Right ventricle myocardium superior (tissue), 1 donor: ENCODE measurements at places on chromosomes 7 and 10.

GRCh38 chr10:52443419-52444388 lies 129.6 kb downstream of the DKK1 start:
- DNase-seq = no peak

- DNase-seq = no peak
Measured at GRCh38 chr10:21015851-21016250, 118.7 kb upstream of the NEBL start.

DNA sequence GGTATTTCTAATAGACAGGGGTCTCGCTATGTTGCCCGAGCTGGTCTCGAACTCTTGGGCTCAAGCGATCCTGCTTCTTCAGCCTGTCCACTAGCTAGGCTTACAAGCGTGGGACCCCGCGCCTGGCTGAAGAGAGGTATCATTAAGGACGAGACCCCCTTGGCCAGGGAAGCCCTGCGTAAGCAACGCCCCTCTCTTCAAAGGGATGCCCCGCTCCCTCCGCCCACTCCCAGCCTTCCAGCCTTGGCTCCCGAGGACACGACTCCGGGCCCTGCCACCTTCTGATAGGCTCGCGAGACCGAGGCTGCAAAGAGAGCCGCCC lies 220 bp upstream of the ZKSCAN5 start:
- DNase-seq = no peak

DNA sequence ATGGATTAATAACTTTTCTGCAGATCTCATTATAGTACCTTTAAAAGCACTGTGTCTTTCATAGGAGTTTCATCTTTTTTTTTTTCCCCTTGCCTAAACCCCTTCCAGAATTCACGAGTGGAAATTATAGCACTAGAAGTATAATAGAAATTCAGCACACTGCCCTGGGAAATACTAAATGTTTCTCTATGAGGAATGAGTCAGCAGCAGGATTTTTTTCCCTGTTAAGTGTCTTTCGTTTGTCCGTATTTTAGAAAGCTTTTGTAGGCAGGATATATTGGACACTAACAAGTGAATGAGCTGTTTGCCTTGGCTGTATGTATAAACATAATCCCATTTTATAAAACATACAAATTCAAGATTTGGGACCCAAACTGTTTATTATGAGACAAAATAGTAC lies 105.8 kb downstream of the EXOC4 start:
- DNase-seq = no peak

GRCh38 chr10:10247585-10247984 lies 770.1 kb upstream of the CELF2 start:
- DNase-seq = no peak

DNA sequence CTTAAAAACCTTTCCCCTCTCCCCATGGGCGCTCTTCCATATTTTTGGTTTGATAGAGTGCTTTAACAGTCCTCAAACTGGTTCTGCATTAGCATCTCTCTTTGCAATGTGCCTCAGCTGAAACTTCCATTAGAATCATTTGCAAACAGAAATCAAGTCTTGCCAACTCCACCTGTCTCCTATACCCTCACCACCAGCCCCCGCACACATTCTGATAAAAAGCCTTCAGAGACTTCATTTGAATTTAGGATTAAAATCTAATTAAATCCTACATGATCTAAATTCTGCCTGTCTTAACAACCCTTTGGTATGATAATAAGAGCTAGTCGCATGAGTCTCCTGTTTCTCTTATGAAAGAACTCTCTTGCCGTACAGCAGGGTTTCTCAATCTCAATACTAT lies 384.9 kb upstream of the ETV1 start:
- DNase-seq = no peak

DNA sequence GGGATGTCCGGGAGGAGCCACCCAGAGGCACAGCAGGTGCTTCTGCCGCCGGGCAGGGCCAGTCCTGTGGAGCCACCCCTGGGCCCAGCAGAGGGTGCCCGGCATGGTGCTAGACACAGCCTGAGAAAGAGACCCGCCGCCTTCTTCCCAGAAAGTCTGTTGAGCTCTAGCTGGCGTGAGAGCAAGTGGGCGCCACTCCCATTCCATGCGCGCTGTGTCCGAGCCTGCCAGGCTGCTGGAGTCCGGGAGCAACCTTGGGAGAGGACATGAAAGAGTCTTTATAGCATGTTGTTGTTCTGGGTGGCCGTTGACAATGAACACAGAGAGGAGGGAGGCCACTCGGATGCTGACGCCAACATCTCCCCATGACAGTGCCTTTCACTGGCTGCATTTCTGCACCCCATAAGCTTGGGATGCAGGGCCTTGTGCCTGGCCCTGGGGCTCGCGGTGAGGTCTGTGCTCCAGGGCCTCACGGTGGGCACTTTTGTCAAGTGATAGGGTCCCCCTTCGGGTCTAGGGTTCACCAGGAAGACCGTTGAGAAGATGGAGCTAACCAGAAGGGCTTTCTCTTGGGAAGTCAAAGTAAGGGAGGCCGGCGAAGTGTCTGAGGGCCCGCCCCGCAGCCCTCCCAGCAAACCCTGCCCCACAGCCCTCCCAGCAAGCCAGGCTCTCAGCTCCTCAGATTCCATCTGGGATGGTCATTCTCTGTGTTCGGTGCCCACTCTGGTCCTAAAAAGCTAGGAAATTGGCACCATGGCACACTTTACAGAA lies 47.3 kb downstream of the NKX6-2 start:
- DNase-seq = peak; percentile 58

DNA sequence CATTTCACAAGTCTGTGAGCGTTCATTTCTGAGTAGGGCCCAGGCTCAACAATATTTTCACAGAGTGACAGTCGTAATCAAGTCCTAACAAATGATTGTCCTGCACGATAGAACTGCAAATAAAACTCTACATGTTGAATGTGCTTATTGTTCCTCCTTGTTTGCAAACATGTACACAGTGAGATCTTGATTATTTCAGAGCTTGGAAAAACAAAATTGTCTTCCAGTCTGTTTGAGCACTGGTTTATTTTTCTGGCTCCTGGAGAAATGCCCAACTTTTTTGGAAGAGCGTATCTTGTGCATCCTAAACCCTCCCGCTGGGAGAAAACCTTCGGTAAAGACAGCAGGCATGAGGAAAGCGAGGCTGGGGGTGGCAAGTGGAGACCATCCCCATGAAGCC lies 91.1 kb downstream of the TEX36 start:
- DNase-seq = no peak
